ENCODE measurements at places on chromosomes 3 and 15. TPM values are rescaled to one million over a fixed set of nuclear protein-coding genes. Genes with fewer than 3 reads are reported as not detected.

- H3K27me3 ChIP-seq: peaks cover 30% of the 10 kb centered on the region
- H3K4me1 ChIP-seq: no peaks in the 10 kb centered on the region
- H3K4me3 ChIP-seq: no peak overlapping the region
- H3K27ac ChIP-seq: no peak overlapping the region
- DNase-seq: no peak
Measured at GRCh38 chr15:51144021-51144532, 49.4 kb upstream of the TNFAIP8L3 start.

Gene SPG11
- 75.8 TPM for total RNA-seq

DNA sequence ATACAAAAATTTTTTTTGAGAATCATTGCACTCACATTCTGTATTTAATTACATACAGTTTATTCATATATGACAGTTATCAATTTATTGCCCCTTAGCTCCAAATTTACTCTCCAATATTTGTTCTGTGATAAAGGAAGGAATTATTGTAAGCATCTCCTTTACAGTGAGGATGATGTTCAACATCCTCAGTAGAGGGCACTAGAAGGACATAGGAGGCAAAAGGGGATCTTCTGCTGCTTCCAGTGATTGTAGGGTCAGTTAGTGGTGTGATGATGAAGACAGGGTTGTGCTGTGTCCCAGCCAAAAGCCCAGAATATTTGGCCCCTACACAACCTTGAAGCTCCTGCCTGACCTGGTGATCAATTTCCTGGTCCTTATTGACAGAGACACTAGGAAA is 89.9 kb upstream of the DCBLD2 start:
- no peaks in the 10 kb centered on the region for H3K36me3 ChIP-seq
- no peak for DNase-seq
- H3K4me3 ChIP-seq: no peak overlapping the region

GRCh38 chr15:98444138-98444537 is 204.2 kb upstream of the IGF1R start:
- H3K36me3 ChIP-seq: no peaks in the 10 kb centered on the region
- peaks cover 3% of the 10 kb centered on the region for H3K27me3 ChIP-seq
- no peak for DNase-seq
- no peak overlapping the region for H3K27ac ChIP-seq
- peaks cover 10% of the 10 kb centered on the region for H3K4me1 ChIP-seq
- H3K4me3 ChIP-seq: no peak overlapping the region

DNA sequence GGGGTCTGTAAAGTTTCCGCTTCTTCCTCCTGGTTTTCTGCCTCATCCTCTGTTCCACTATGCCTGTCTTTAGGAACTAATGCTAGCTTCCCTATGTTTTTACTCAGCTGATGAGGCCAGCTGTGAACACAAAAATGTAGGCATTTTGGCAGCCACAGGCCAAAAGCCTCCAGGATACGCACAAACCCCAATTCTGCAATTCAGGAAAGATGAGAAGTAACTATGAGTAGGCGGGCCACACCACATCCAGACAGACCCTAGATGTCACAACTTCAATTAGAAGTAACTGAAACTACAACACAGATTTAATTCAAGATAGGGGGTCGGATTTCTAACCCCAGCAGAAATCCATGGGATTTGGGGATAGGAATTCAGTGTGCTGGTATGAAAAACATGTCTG is 11.9 kb downstream of the CA12 start:
- peaks cover 37% of the 10 kb centered on the region for H3K4me1 ChIP-seq
- H3K27me3 ChIP-seq: no peaks in the 10 kb centered on the region
- DNase-seq: no peak
- no peak overlapping the region for H3K27ac ChIP-seq

DNA sequence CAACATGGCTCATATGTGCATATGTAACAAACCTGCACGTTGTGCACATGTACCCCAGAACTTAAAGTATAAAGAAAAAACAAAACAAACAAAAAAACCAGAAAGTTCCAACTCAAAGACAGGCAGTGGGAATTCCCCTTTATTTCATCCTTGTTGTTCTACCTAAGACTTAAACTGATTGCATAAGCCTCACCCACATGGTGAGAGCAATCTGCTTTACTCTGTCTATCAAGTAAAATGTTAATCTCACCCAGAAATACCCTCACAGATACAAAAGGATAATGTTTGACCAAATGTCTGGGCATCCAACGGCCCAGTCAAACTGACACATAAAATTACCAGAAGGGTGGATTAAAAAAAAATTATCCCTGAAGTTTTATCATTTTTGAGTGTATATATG is 190.9 kb upstream of the PLSCR5 start:
- H3K36me3 ChIP-seq: no peaks in the 10 kb centered on the region
- no peak for DNase-seq
- H3K27me3 ChIP-seq: no peaks in the 10 kb centered on the region
- no peak overlapping the region for H3K27ac ChIP-seq
- no peaks in the 10 kb centered on the region for H3K4me1 ChIP-seq

GRCh38 chr3:193744822-193745684 is 152.0 kb downstream of the OPA1 start:
- no peak overlapping the region for H3K27ac ChIP-seq
- no peak overlapping the region for H3K4me3 ChIP-seq
- peaks cover 20% of the 10 kb centered on the region for H3K27me3 ChIP-seq
- DNase-seq: no peak
- no peaks in the 10 kb centered on the region for H3K36me3 ChIP-seq

GRCh38 chr3:134864636-134865035 is 69.6 kb downstream of the EPHB1 start:
- H3K4me1 ChIP-seq: no peaks in the 10 kb centered on the region
- H3K4me3 ChIP-seq: no peak overlapping the region
- DNase-seq: no peak
- H3K27me3 ChIP-seq: peaks cover 9% of the 10 kb centered on the region
- no peak overlapping the region for H3K27ac ChIP-seq

GRCh38 chr3:54008099-54008498 is 114.3 kb upstream of the CACNA2D3 start:
- no peak overlapping the region for H3K4me3 ChIP-seq
- no peaks in the 10 kb centered on the region for H3K36me3 ChIP-seq
- H3K4me1 ChIP-seq: no peaks in the 10 kb centered on the region
- no peak overlapping the region for H3K27ac ChIP-seq
- H3K27me3 ChIP-seq: no peaks in the 10 kb centered on the region

DNA sequence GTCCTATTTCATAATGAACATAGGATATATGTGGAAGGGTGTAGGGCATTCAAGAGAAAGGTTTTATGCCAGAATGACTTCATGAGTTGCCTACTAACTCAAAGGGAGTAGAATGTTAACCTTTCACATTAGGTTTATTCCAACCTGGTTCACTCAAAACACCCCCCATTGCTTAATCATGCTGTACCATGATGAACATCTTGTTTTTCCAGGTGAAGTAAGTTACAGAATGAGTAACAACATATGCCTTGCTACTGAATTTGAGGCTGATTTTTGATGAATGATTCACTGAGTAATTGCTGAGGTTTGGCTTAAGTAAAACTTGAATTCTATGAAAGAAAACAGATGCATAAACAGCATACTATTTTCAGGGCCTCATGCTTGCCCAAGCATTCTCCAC is 5.9 kb upstream of the CLDN16 start:
- no peaks in the 10 kb centered on the region for H3K4me1 ChIP-seq
- H3K4me3 ChIP-seq: no peak overlapping the region

- no peak for DNase-seq
- no peak overlapping the region for H3K4me3 ChIP-seq
- H3K36me3 ChIP-seq: peaks cover 11% of the 10 kb centered on the region
- H3K27me3 ChIP-seq: no peaks in the 10 kb centered on the region
- no peak overlapping the region for H3K27ac ChIP-seq
Measured at GRCh38 chr3:108183971-108184370, 38.3 kb downstream of the IFT57 start.

All from activated T-helper 2 cell treated with anti-CD3 and anti-CD28 coated beads, Interferon-gamma antibody, Interleukin-2, Interleukin-4, amounts not matched to agents 10 μg/mL and 5 μg/mL and 100 μg/mL, durations not matched to agents 14 hours and 24 hours and 36 hours (primary cell).